Astrocyte (in vitro differentiated cells and primary cell): ENCODE measurements at places on chromosomes 7 and 10.

DNA sequence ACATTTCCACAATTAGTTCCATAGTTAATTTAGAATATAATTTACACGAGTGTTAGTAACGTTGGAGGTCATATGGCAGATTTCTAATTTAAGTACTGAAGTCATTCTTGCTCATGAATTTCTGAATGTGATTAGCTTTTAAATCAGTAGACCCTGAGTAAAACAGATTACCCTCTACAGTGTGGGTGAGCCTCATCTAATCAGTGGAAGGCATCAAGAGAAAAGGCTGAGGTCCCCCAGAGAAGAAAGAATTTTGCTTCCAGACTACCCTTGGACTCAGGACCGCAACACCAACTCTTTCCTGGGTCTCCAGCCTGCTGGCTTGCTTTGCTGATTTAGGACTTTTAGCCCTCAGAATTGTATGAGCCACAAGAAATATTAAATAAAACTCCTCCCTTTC is 33.2 kb downstream of the IFT22 start:
- DNase-seq: no peak

DNA sequence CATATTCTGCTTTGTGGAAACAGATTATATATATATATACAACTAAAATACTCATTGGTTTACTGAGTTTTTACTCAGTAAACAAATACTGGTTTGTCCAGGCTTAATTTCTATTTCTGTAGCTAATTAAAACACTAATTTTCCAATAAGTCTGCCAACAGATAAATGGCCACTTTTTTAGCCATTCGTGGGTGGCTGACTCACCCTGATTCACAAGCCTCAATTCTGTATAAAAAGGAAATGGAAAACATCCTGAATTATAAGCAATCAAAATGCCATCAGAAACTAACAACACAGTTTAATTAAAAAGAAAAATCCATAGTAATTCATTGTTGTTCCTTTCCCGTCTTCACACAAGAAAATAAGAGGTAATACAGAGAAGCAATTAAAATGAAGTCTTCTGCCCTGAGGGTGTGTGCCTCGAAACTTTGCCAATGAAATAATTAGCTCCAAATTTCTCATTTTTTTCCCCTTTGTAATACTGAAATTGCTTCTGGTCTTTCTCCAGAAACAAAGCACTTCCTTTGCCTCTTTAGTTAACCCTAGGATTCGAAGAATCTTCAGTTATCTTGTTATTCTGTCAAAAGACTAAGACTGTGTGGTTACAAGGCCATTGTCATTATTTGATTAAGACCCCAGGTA is 118.7 kb upstream of the PTN start:
- DNase-seq: peak; percentile 62

GRCh38 chr7:21368317-21368716 is 59.6 kb upstream of the SP4 start:
- DNase-seq: no peak

DNA sequence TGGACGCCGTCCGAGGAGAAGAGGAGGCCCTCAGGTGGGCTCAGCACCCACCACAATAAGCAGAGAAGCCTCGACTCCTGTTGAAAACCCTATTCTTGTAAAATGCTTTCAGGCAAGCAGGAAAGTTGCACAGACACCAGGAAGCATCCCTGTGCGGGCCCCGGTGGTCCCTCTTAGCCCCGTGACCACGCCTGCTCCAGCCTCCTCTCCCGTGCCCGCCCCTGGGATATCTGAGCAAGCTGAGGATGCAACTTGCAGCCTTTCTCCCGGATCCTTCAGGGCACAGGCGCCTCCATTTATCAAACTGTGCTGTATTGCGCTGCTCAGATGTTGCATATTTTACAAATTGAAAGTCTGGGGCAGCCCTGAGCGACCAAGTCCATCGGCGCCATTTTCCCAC is 72.7 kb downstream of the CFAP46 start:
- no peak for DNase-seq

GRCh38 chr10:95304463-95304862 is 13.7 kb upstream of the PDLIM1 start:
- DNase-seq: no peak

DNA sequence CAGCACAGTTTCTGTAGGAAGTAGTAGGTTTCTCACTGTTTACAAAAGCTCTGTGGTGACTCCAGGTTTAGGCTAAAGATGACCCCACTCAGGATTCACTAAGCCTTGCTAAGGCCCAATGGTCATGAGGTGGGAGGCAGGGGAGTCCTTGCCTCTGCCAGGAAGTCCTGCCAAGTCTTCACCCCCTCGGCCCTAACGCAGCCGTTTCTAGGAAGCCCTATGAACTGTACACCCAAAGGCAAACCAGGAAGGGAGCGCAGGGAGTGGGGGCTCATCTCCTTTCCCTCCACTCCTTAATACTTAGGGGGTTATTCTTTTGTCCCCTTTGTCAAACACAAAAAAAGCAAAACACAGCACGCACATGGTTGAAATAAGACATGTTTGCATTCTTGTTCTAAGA is 64.6 kb downstream of the CTBP2 start:
- no peak for DNase-seq

- DNase-seq: no peak
Measured at GRCh38 chr7:115526278-115526677, 504.3 kb downstream of the TFEC start.
